ENCODE measurements at places on chromosomes 7 and 10.

DNA sequence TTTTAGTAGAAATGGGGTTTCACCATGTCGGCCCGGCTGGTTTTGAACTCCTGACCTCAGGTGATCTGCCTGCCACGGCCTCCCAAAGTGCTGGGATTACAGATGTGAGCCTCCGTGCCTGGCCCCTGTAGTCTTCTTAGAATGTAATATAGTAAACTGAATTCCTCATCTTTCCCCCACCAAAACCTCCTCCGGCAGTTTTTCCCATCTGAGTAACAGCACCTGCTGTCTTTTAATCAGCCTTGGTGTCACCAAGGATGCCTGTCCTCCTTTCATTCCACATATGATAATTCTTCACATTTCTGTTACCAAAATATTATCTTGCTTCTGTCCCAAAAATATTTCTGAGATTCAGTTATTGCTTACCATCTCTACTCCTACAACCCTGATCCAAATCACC lies 80.2 kb downstream of the ZEB1 start:
- no peak for DNase-seq

DNA sequence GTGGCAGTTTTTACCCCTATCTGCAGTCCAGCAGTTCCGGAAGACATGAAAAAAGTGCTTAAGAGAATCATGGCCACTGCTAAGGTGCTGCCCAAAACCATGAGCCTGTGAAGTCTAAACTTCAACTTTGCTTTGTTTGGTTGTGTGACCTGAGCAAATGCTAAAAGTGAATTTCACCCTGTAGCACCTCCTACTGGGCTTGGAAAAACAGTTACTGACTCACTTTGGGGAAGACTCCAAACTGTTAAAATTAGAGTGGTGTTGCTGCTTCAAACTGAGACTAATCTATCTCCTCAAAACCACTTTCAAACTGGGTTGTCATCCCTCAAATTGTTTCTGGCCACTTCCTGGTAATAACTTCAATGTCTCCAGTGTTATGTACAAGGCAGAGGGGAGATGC lies 21.3 kb downstream of the MKX start:
- DNase-seq = no peak

GRCh38 chr10:33377658-33378025 lies 43.2 kb upstream of the NRP1 start:
- no peak for DNase-seq

GRCh38 chr10:131750973-131751826 lies 149.6 kb upstream of the PPP2R2D start:
- no peak for DNase-seq

DNA sequence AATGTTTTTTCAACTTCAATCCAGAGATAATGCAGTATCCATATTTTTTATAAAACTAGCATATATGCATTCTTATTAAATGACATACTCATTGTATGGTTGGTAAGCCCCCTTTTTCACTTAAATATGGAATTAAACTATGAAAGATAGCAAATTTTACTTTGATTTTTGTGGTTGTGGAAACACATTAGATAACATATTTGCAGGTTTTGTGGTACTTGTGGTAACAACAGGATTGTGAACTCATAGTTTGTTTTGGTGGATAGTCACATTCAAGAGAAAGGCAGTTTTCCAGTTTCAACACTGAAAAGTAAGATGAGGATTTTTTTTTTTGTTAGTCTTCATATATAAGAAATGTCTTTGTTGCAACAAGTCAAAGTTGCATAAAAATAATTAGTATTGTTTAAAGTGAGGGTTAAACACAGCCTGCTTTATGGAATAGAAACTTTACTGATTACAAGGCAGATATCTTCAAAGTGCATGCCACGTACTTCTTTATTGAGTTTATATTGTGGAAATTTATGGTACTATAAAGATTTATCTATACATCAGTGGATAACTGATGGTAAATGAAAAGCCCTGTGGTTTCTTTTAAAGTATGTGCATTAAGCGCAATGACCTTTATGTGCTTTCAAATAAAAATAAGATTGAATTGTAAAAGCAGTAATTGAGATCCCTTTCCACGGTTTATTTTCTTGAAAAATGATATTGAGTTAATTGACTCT lies 39.7 kb upstream of the SEMA3D start:
- DNase-seq = no peak

- no peak for DNase-seq
Observed at GRCh38 chr7:139950881-139951525, 111.7 kb downstream of the PARP12 start.

- DNase-seq = no peak
Observed at GRCh38 chr7:48112401-48113165, 23.5 kb downstream of the UPP1 start.

GRCh38 chr7:131342864-131343442 lies 15.3 kb downstream of the MKLN1 start:
- DNase-seq = no peak

GRCh38 chr7:24914465-24914859 lies 65.5 kb downstream of the OSBPL3 start:
- DNase-seq = no peak

GRCh38 chr7:115024276-115024675 lies 102.4 kb downstream of the MDFIC start:
- no peak for DNase-seq

GRCh38 chr7:16233517-16233916 lies 187.8 kb downstream of the CRPPA start:
- DNase-seq = no peak

- DNase-seq = no peak
Observed at GRCh38 chr10:27503498-27504006, 552 bp upstream of the RAB18 start.

GRCh38 chr10:127880557-127880956 lies 12.2 kb downstream of the CLRN3 start:
- DNase-seq = no peak

DNA sequence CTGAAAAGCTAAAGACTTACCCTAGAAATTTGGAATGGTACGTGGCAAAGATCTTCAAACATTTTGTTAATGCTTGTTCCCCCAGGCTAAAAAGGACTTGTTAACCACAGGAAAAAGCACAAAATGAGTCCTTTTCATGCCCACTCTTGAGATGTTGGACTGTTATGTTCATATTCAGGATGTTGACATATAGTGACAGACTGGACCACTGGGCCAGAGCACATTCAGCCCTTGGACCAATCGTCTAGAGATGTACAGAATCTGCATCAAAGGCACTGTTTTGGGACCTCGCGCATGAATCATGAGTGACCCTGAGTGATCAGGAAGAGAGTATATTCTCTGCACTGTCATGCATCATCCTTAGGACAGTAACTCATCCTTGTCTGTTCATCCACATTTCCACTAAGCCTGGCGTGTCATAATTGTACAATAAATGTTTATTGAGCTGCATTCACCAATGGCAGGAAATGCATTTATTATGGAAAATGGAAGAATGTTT lies 25.3 kb downstream of the TARP start:
- DNase-seq = no peak

DNA sequence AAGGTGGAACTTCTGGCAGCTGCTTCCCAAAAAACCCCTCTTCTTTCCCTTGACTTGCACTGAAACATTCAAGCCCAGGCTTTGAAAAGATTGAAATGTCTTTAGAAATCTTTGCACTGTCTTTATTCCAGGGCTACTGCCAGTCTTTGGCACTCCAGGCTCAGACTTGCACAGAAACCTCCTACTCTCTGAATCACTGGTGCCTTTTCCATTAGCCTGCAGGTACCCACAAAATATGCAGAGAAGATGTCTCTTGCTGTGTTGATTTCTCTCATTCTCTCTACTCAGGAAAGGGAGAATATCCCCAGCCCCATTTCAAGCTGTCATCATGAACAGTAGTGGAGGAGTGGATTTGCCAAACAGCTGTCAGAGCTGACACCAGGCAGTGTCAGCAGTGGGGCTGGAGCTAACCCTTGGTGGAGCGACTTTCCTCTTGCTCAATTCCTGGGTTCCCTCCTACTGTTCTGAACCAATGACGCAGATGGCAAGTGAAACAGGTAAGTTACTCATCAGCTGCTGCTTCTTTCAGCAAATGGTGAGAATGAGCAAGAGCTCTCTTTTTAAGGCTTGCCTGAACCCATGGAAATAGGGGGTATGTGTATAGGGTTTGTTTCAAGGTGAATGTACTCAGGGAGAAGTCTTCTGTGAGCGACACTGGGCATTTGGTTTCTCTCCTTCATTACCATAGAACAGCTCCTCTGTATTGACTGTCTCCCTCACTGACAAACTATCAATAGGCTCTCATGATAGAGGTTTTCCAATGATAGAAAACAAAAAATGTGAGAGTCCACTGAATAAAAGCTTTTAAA lies 362.4 kb downstream of the ADRA2A start:
- no peak for DNase-seq

- no peak for DNase-seq
Observed at GRCh38 chr7:42552227-42552626, 315.2 kb upstream of the GLI3 start.

- no peak for DNase-seq
Observed at GRCh38 chr7:10821156-10821555, 152.5 kb upstream of the PHF14 start.

GRCh38 chr10:6138456-6138855 lies 49.6 kb downstream of the RBM17 start:
- no peak for DNase-seq

- no peak for DNase-seq
Observed at GRCh38 chr10:130770018-130770630, 541.4 kb downstream of the TCERG1L start.

- peak; percentile 29 for DNase-seq
Observed at GRCh38 chr7:91288208-91288824, 24.1 kb downstream of the FZD1 start.

GRCh38 chr7:154817224-154817896 lies 185.6 kb downstream of the PAXIP1 start:
- no peak for DNase-seq

DNA sequence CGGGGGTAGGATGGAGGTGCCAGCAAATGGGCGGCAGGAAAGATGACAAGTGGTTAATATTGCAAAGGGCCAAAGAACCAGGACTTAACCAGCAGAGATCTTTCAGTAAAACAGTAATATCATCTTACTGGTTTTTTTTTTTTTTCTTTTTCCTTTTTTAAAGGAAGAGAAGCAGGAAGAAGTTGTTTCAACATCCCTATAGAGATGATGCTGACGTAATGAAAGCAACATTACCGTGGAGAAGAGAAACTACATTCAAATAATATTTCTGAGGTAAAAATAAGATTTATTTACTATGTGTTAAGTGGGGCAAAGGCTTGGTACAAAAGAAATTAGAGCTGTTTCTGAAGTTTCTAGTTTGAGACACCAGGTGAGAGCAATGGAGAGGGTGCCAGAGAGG lies 11.0 kb downstream of the MINDY3 start:
- no peak for DNase-seq

- DNase-seq = no peak
Observed at GRCh38 chr10:61891906-61892585, 9.5 kb upstream of the ARID5B start.

DNA sequence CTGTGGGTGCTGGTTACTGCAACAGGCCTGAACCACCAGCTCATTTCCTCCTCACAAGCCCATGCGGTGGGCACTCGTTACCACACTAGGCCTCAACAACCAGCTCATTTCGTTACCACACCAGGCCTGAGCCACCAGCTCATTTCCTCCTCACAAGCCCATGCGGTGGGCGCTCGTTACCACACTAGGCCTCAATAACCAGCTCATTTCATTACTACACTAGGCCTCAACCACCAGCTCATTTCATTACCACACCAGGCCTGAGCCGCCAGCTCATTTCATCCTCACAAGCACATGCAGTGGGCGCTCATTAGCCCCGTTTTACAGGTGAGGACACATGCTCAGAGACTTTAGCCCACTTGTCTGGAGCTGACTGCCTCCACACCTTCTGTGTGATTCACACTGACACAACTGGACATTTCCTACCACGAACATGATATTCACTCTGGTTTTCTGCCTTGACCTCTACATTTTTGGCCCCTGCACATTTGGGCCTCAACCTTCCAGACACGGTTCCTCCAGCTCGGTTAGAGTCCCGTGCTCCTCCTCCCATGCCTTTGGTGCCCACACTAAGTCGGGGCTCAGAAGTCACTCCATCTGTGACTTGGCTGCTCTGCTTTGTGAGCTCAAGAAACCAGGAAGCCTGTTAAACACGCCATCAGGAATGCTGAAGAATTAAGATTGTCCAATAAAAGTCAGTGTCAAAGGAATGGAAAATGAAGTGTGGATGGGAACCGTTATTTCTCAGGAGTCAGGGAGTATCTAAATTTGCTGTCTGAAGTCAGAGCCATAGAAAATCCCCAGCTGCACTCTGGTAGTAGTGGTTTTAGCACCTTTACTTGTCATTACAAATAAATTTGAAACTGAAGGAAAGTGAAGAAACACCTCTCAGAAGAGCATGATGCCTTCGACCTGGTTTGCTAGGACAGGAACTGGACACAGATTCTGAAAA lies 55.8 kb upstream of the LANCL2 start:
- DNase-seq = no peak

GRCh38 chr10:7511612-7512011 lies 100.8 kb upstream of the SFMBT2 start:
- DNase-seq = no peak

- no peak for DNase-seq
Observed at GRCh38 chr7:98119256-98119918, 12.7 kb downstream of the LMTK2 start.

DNA sequence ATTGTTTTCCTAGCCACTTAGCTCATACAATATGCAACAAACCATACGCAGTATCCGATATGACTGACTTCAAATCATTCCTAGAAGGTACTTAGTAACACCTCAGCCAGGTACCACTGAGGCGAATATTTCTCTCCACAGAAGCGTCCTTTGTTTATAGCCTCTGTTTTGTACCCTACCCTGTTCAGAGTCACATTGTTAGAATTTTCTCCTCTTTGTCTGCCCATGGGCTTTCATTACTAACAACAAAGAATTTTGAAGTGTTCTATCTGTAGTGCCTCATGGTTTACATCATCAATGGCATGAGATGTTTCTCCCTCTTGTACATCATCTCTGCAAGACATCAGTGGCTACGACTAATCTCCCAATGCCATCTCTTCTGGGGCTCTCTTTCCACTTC lies 212.4 kb upstream of the GLI3 start:
- no peak for DNase-seq

GRCh38 chr10:32229170-32229569 lies 117.8 kb downstream of the EPC1 start:
- no peak for DNase-seq

DNA sequence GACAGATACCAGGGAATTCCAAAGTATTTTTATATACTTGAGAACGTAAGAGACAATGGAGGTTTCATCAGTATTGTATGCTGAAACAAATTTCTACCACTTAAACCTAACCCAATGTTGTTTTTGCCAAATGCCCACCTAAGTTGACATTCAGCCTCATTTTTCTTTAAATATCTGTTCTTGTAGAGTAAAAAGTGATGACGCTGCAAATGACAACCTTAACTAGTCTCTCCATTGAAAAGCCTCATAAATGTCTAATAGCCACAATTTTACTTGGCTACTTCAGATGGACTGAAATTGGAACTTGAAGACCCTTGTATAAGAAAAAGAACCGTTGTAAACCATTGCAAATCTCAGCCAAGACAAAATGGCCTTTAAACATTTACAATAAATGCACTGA lies 176.9 kb downstream of the CRPPA start:
- DNase-seq = no peak

DNA sequence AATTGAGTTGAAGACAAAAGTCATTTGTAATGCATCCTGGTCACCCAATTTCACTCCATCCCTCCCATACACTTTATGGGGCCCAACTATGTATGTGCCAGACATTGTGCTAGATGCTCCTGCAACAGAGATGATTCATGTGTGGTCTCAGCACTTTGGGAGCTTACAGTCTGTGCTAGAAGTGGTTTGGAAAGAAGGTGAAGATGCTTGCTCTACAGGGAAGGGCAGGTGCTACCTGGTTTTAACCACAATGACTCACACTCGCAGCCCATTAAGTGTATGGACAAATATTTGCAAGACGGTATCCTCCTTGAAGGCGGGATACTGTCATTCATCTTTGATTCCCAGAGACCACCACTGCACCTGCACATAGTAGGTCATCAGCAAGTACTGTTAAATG lies 257.6 kb downstream of the OTUD1 start:
- DNase-seq = no peak
